Cardiac muscle cell (in vitro differentiated cells and primary cell): ENCODE measurements at places on chromosomes 4 and X. TPM values are rescaled to one million over a fixed set of nuclear protein-coding genes. Genes with fewer than 3 reads are reported as not detected.

SORBS2 gene
- polyA plus RNA-seq, result 470 and 545 TPM in 2 replicates

NUP54 gene
- 31.6 and 40.4 TPM in 2 replicates for polyA plus RNA-seq

CPLX1 gene
- 0.79 TPM in 1 of 2 replicates, not detected in the other for polyA plus RNA-seq

SASH3 gene
- polyA plus RNA-seq, result 0.13 and 0.21 TPM in 2 replicates

EXOC1L gene
- polyA plus RNA-seq, result 0.16 TPM in 1 of 2 replicates, not detected in the other

SUPT20HL1 gene
- polyA plus RNA-seq, result 0.61 TPM in 1 of 2 replicates, not detected in the other

SOD3 gene
- 26.9 and 30.2 TPM in 2 replicates for polyA plus RNA-seq

HSFX1 gene
- 2.6 and 3.5 TPM in 2 replicates for polyA plus RNA-seq

KIT gene
- 3.2 and 4.1 TPM in 2 replicates for polyA plus RNA-seq

LONRF3 gene
- polyA plus RNA-seq, result 0.09 TPM in 1 of 2 replicates, not detected in the other

TCEANC gene
- polyA plus RNA-seq, result 3.5 and 4.7 TPM in 2 replicates

GC gene
- polyA plus RNA-seq, result 0.29 and 0.35 TPM in 2 replicates

GPR119 gene
- polyA plus RNA-seq, result not detected in 2 replicates

FAM149A gene
- 9.4 and 14.1 TPM in 2 replicates for polyA plus RNA-seq

TMPRSS11F gene
- polyA plus RNA-seq, result not detected in 2 replicates

ASMT gene
- not detected in 2 replicates for polyA plus RNA-seq

FAM200B gene
- polyA plus RNA-seq, result 57.4 and 65.9 TPM in 2 replicates

DRP2 gene
- polyA plus RNA-seq, result 0.20 and 0.31 TPM in 2 replicates

CT45A1 gene
- not detected in 2 replicates for polyA plus RNA-seq

HAUS7 gene
- 12.9 and 22.6 TPM in 2 replicates for polyA plus RNA-seq

NEIL3 gene
- 2.0 and 11.2 TPM in 2 replicates for polyA plus RNA-seq

NLGN4X gene
- 4.2 and 5.9 TPM in 2 replicates for polyA plus RNA-seq

FAT1 gene
- polyA plus RNA-seq, result 15.8 and 21.7 TPM in 2 replicates

SLC10A4 gene
- polyA plus RNA-seq, result not detected in 2 replicates

APBB2 gene
- 4.6 and 9.9 TPM in 2 replicates for polyA plus RNA-seq

HS3ST1 gene
- polyA plus RNA-seq, result 0.19 and 0.40 TPM in 2 replicates

YY2 gene
- 1.1 and 1.5 TPM in 2 replicates for polyA plus RNA-seq

GUCY1A1 gene
- polyA plus RNA-seq, result 92.9 and 111 TPM in 2 replicates

NOX1 gene
- 6.4 and 6.7 TPM in 2 replicates for polyA plus RNA-seq

UCHL1 gene
- polyA plus RNA-seq, result 33.3 and 60.3 TPM in 2 replicates

GAGE1 gene
- polyA plus RNA-seq, result not detected in 2 replicates

REELD1 gene
- not detected in 2 replicates for polyA plus RNA-seq

PWWP3B gene
- polyA plus RNA-seq, result 19.2 and 26.0 TPM in 2 replicates
